ENCODE measurements at places on chromosomes 4 and X.

GRCh38 chr4:6120361-6120760 is 80.0 kb downstream of the JAKMIP1 start:
- DNase-seq = no peak

DNA sequence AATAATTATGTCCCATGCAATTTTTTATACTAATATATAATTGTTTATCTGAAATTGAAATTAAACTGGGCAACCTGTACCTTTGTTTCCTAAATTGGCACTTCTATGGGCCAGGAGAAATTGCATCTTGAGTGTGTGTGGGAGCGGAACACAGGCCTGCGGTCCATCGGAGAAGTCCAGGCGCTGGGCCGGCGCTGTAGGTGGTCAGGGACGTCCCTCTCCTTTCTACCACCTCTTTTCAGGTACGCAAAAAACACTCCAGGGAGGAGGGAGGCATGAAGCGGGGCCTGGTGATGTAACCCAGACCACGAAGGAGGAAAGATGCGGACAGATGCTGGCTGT is 717 bp downstream of the MGAT4D start:
- no peak for DNase-seq

DNA sequence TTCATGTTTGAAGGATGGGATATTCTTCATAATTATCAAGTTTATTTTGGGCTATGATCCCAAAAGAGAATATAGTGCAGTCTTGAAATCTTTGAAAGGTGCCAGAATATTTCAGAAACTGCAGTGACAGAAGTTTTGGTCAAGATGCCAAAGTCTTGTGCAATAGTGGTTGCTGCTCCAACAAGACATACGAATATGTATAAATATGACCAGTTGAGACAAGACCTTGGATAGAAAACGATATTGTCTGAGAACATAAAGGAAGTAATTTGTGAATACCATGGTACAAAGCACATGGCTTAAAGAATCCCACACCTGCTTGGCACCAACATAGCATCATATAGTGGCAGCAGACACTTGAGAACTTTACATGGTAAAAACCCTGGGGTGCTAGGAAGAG is 48.6 kb upstream of the AMELX start:
- peak; percentile 40 for DNase-seq

DNA sequence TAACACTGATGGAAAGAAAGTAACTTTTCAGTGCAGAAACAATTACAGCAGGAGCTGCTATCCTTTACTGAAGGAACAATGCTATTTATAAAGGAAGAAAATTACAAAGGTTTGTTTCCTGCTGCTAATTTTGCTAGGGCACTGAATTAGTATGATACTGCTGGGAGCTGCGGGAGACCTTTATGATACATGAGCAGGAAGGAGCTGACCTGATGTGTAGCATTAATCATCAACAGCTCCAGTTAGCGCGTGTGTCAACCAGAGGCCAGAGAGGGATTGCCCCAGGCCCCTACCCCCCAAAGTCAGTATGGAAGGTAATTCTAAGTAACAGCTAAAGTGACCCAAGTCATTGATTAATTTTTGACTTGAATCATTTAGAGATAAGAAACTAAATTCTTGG is 728.9 kb downstream of the PCDH18 start:
- DNase-seq = no peak

DNA sequence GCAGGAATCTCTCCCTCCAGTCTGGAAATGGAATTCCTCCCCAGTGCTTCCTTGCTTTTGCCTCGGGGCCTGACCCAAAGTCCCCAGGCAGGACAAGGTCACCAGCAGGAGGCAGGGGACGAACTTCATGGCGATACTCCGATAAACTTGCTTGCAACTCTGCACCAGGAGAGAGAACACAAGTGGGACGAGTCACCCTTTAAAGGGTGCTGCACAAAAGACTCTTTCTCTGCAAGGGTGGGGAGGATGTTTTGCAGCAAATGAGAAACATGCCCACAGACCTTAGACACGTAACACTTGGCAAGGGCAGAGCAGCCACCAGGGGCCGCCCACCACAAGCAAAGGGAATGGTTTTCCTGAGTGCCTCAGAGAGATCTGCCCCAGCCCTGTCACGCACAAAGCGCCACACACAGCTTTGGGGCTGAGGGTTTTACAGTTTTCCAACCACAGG is at the start of gene FGFBP2:
Gene FGFBP2 (minus strand): TSS at position 175 of the 451 bp plus-strand sequence. CDS start 46 bp downstream, at position 129.
- peak; percentile 75 for DNase-seq

GRCh38 chr4:3361406-3361805 is 68.6 kb downstream of the RGS12 start:
- no peak for DNase-seq

- no peak for DNase-seq
These were observed 77.7 kb downstream of the FAM13A start for GRCh38 chr4:88979276-88979675.

DNA sequence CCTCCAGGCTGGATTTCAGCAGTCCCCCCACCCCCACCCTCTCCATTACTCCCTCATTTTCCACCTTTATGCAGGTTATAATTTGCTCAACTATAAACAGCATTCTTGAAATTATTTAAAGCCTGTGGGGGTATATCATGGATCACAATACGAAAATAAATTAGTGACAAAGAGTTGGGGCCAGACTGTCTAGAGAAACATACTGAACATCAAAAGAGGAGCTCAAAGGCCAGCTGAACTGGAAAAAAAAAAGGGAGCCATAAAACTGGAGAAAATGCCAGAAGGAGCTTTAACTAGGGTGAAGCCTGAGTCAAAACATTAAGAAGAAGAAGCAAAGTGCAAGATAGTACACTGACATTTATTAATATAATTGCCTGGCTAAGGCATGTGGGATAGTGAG is 137.8 kb downstream of the ANTXR2 start:
- no peak for DNase-seq

All from right forelimb (tissue), 1 donor.